ENCODE measurements at places on chromosomes 2 and 18.
A peak's percentile ranks its signal among the peaks of the same experiment; 100 is the strongest.

DNA sequence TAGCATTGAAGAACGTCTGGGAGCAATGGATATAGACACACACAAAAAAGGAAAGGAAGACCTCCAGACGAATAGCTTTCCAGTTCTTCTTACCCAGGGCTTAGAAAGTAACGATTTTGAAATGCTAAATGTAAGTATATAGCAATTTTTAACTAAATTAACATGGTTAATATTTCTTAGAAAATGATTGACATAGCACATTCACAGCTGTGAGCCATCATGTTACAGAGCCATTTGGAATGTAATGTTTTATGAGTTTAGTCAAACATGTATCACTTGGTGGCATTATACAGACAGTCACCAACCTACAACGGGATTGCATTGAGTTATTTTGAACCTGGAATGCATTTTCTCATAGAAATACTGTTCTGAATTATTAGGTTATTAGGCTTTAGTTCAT lies 35.1 kb downstream of the WDR43 start:
- no peak for DNase-seq

DNA sequence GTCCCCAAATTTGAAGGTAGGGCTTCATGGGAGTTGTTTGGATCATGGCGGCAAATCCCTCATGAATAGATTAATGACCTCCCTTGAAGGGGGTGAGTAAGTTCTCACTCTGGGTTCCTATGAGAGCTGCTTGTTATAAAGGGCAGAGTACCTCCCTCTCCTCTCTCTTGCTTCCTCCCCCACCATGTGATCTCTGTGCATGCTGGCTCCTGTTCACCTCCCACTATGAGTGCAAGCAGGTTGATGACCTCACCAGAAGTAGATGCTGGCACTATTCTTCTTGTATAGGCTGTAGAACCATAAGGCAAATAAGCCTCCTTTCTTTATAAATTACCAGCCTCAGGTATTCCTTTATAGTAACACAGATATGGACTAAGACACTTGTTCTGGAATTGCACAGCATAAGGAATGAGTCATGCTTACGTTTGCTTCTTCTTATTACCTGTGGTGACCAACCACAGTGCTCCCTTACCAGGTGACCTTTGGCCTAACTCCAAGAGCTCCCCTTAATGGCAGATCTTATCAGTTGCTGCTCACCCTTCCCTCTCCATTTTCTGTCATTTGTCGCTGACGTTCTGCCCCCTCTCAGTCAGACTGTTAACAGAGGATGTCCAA lies 559.5 kb upstream of the GCFC2 start:
- DNase-seq: no peak

DNA sequence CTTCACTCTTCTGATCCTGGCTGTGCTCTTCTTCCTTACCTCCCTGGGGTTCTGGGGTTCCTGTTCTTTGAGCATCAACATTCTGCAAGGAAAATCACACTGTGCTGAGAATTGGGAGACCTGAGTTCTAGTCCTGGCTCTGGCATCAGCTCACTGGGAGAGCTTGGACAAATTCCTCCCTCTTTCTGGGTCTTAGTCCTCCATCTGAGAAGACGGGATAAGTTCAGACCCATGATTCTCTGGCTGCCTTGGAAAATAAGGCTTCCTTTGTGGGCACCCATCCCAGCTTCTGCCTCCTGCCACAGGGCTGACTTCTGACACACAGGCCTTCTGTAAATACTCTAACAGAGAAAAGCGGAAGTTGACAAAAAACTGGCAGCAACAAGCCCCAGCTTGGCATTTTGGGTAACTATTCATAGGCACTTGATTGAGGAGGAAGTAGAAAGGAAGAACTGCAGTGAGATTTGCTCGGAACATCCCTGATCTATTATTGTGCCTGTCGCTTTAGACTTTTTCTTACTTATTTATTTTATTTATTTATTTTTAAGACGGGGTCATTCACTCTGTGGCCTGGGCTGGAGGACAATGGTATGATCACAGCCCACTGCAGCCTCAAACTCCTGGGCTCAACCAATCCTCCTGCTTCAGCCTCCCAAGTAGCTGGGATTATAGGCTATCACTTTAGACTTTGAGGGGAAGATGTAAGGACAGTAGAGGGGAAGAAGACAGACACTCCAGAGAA lies 7.9 kb downstream of the PCBP1 start:
- DNase-seq: peak; percentile 44

DNA sequence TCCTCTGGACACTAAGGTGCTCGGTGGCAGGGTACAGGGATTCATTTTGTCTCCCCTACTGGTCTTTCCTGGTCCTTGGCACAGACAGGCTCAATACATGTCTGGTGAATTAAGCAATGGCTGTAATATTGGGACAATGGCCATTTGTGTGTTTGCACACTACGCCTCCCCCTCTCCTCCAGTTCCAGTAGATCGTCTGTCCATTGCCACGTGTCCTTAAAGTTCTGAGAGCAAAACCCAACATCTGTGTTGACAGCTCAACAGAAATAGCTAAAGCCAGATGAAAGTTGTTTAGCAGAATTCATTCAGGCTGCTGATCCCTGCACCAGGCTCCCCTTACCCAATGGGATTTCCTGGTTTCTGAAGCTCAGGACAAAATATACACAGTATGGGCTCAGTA lies 9.0 kb upstream of the FABP1 start:
- no peak for DNase-seq

DNA sequence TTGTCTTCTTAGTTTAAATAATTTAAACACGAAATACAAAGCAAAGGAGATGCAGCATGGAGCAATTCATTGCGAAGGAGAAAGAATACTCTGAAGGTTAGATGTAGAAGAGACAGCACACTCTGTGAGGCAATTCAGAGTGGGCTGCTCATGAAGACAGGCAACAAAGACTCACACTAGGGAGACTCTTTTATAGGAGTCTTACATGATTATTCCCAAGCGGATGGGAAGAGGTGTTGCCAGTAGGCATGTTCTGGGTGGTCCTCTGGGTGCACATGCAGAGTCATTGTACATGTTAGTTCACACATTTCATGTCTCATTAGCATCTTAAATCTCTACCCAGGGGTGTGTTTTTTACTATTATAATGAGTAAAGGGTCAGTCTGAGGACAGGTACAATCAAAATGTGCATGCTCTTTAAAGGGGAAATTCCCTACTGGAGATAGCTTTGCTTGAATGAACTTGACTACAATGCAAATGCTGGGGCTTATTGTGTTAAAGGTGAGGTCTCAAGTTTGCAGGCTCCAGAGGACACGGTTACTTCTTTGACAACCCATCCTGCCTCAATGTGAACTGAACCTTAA lies 275.5 kb downstream of the CDH19 start:
- DNase-seq: no peak

GRCh38 chr2:114113518-114113917 lies 223.6 kb downstream of the ACTR3 start:
- DNase-seq: no peak

GRCh38 chr18:36849288-36850006 lies 20.5 kb downstream of the KIAA1328 start:
- no peak for DNase-seq

- DNase-seq: no peak
Observed at GRCh38 chr2:8743261-8743660, 61.4 kb downstream of the ID2 start.

DNA sequence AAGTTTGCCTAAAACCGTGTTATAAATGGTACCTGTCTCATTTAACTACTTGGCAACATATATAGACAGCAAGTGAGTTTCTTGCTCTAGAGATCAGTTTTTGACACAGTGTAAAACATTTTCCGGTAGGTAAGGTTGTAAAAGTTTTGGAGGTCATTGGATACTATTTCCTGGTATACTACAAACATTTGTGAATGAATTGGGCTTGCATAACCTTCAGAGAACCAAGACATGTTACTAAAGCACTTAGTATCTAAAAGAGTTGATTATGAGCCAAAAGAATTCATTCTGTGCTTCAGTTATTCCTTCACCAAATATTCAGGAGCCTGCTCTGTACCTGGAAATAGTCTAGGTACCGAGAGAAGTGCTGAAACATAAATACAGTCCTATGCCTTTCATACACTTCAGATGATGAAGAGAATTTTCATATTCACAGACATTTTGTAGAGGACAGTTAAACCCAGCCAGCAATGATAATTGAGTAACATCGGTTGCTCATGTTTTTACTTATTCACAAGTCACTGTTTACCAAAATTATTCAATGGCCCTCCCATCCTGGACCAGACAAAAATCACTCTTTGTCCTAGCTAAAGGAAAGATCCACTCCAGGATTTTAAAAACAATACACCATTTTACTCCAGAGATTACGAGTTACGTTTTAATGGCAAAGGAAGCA lies 319.4 kb upstream of the RBMS1 start:
- DNase-seq: no peak

- DNase-seq: no peak
Observed at GRCh38 chr2:96412307-96413258, 77.0 kb downstream of the NCAPH start.

- DNase-seq: no peak
Observed at GRCh38 chr2:191869178-191869577, 22.3 kb upstream of the CAVIN2 start.

DNA sequence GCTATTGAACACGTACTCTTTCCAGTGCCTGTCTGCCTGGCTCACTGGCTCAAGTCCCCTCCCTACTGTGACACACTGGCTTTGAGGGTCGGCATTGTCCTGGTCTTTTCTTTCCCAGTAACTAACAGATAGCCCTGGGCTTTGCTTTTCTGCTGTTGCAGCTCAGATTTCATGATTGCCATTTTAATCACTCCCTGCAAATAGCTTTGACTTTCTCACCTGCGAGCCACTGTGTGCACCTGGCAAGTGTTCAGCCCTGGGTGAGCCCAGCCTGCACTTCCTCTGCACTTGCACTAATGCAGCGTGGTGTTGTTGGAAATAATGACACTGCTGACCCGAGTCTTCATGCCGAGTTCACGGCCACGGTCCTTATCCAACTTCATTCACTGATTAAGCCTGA lies 52.9 kb downstream of the DCDC2C start:
- DNase-seq: no peak

- DNase-seq: no peak
Observed at GRCh38 chr18:75067996-75068645, 140.8 kb downstream of the PTGR3 start.

DNA sequence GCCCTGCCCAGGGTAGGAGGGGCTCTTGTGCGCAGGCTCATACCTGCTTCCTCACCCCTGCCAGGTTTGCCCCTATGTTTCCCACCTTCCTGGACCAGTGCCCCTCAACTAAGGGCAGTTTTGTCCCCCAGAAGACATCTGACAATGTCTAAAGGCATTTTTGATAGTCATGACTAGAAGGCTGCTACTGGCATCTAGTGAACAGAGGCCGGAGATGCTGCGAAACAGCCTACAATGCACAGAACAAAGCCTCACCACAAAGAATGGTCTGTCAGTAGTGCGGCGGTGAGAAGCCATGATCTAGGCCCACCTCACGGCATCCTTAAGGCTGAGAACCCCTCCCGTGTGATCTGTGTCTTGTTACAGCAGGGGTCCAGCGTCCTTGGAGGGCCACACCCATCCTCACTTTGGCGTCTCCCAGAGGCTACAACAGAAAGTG lies 96.0 kb downstream of the TMEM17 start:
- no peak for DNase-seq

DNA sequence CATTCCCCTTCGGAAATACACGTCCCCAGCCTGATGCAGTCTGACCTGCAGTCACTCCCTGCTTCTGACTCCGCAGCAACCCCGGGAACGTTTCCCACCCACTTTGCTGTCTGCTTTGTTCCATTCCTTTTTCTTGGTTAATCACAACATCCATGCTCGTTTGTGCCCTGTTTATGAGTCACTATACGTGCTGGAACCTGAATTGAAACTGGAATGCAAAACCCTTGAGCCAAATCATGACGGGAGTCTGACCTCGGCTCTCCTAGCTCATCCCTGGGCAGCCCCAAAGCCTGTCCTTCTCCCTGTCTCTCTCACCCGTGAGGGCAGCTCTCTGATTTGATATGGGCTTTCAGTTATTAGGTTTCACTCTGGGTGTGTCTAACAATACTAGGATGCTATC lies 57.1 kb upstream of the RNF152 start:
- DNase-seq: no peak

DNA sequence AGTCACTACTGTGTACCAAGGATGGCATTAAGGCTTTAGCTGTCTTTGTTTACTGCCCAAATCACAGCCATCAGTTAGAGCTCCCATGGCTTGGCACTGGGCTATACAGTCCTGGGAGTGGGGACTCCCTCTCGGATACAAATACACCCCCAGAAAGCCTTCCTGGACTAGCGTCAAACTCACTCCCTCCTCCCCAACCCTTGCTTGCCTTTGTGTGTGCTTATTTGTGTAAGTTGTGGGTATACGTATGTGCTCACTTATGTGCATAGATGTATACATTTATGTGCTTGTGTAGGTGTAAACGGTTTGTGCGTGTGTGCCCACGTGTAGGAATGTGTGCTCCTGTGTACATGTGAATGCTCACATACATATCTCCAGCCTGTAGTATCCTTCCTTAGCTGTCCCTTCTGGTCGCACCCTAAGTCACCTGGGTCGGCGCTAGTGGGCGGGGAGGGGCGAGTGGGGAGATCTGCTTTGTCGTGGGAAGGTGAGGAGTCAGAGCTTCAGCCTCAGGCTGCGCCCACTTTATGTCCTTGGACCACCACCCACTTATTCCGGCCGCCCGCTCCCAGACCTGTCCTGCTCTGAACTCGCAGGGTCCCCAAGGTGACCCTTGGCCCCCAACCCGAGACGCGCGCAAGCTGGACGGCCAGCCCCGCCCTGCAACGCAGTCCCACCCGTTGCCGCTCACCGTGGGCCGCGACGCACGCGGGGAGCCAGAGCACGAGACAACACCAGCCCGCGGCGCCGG lies 461 bp downstream of the PRADC1 start:
- no peak for DNase-seq

DNA sequence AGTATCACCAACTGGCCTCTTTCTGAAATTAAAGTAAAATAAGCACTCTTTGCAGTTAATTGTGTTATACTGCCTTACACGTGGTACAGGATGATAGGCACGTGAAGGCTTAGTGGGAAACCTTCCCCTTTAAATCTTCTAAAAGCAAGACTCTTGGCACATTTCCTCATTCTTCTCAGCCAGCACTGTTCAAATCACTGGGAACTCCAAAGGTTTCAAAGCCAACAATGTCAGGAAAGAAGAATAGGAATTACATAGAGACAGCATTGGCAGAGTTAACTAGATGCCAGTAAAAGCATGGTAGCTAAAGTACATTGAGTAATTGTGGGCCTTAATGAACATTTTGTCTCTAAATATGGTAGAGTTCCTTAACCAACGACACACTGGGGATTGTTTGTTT lies 96.4 kb downstream of the DTNA start:
- no peak for DNase-seq

- no peak for DNase-seq
Observed at GRCh38 chr2:44705356-44705755, 236.1 kb upstream of the SIX3 start.

DNA sequence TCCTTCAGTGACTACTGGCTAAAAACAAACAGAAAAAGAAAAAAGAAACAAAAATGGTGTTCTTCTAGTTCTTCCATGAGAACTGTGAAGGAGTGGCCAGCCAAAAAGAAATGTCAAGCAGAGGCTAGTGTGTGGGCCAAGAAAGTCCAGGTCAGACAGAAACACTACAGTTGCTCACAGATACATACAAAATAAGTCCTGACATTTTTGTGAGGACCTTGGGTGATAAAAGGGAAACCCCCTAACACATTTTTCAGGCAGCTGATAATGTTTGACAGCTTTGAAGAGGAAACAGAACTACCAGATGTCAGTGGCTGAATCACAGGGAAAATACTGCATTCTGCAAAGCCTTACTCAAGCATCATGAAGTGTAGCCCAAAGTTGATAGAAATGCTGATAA lies 28.1 kb downstream of the ARHGAP25 start:
- DNase-seq: no peak
